ENCODE measurements at places on chromosomes 13 and 19. TPM values are rescaled to one million over a fixed set of nuclear protein-coding genes. Genes with fewer than 3 reads are reported as not detected.

- DNase-seq = no peak
These were observed 27.0 kb upstream of the F2RL3 start for GRCh38 chr19:16861834-16862233.

DNA sequence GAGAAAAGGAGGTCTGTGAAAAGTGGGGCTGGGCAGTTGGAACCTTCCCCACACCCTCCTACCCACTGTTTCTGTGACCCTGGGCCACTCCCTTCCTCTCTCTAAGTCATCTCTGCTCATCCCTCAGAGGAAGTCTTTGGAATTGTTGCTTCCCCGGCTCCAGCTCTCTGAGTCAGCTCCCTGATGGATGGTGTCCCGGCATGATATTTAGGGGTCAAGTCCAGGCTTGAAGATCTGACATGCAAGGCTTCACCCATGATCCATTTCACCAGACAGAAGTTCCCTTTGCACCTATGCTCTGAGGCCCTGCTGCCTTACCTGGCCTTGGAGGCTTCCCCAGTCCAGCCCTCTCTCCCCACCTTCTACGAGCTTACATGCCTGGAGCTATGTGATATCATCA, 13.3 kb downstream of the EXOC3L2 start:
- no peak for DNase-seq

DNA sequence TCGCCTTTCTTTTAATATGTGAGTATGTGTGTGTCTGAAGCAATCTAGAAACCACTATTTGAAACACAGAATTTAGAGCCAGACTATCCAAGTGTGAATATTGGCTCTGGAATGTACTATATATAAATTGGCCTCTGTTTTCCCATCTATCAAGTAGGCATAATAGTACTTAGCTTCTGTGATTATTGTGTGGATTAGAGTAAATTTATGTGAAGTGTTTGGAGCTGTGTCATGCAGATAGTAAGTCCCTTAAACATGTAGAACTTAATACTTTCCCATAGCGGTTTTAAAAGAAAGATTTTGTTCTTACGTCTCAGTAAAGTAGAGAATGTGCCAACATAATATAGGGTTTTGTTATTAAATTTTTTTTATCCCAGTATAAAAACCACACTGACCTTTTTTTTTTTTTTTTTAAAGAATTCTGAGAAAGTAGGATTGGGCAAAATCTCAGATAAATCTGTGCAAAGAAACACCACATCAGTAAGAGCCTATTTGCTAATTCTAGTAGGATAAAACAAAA, 432.3 kb downstream of the RFC3 start:
- no peak for DNase-seq

GRCh38 chr19:51926426-51926783, 867 bp upstream of the ZNF613 start:
- no peak for DNase-seq

DNA sequence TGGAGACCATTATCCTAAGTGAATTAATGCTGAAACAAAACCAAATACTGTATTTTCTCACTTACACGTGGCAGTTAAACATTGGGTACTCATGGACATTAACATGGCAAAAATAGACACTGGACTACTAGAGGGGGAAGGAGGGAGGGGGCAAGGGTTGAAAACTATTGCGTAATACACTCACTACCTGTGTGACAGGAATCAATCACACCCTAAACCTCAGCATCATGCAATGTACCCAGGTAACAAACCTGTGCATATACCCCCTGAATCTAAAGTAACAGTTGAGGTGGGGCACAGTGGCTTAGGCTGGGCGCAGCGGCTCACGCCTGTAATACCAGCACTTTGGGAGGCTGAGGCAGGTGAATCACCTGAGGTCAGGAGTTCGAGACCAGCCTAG, 207.0 kb downstream of the TDRD3 start:
- no peak for DNase-seq

Gene PLPPR2
- total RNA-seq = 27.5 TPM
